Gastrocnemius medialis (tissue), 4 donors: ENCODE measurements at places on chromosomes 1 and 21. TPM values are rescaled to one million over a fixed set of nuclear protein-coding genes. Genes with fewer than 3 reads are reported as not detected.

ARHGAP29 gene
- 12.2 TPM for total RNA-seq

DNA sequence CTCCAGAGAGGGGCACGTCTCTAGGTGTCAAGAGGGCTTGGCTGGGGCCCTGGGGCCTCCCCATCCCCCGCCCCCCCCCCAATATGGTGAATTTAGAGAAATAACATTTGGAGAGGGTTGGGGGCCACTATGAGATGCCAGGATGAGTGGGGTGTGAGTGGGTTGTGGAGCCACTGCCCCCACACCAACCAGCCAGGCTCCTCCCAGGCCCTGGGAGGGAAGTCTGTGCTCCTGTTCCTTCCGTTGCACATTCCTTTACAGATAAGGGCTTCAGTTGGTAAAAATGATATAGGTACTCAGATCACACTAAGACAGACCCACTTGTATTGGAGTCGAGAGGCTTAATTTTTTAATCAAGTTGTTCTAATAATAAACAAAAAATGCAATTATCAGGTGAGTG is 585 bp upstream of the PLEKHA6 start:
- no peak for DNase-seq

DNA sequence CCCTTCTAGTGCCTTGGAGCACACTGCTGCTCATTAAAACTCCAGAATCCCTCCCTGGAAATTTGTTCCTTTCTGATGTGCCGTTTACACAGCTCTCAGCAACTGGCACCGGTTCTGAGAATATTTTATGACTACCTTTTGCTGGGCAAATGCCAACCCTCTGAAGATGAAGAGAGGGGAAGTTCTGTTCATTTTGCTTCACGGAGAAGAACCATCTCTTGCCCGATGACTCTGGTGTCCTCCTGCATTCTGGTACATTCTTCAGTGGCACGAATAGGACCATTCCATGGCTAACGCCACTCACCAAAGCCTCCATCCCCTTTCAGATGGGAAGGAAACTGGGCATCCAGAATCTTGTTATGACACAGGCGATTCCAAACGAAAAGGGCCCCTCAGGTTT is 96.2 kb upstream of the SIM2 start:
- no peak for DNase-seq

DNA sequence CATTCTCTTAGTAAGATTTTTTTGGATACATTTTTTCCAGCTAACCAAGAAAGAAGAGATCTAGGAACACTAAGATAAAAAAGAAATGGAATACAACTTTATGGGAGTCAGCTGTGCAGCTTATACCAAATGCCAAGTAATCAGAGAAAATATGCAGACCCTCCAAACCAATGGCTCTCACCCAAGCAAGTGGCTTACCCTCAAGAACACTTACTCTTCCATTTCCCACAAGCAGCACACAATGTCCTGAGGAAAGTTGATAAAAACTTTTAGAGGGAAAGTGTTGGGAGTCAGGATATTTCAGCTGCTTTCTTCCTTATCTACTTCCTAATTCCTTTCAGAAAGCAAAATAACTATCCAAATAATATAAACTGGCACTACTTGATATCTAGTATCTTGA is 631.8 kb downstream of the RWDD3 start:
- DNase-seq: no peak

DNA sequence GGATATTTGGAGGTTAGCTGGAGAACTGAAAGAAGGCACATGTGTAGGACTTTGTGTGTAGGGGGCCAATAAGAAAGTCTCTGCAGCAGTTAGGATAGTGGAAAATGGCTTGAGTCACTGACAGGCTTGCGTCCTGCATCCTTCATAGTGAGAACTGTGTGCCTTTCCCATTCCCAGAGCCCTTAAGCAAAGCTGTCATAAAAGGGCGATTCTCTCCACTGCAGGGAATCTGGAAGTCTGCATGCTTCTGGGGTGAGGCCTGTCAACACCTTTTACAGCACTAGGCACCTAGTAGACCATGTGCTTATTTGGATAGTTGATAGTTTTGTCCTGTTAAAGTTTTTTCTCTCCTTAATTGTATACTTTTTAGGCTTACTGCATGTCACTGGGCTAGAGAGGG is 39.4 kb upstream of the MACF1 start:
- DNase-seq: no peak

GRCh38 chr1:162876751-162877150 is 15.8 kb upstream of the CCDC190 start:
- DNase-seq: no peak

DNA sequence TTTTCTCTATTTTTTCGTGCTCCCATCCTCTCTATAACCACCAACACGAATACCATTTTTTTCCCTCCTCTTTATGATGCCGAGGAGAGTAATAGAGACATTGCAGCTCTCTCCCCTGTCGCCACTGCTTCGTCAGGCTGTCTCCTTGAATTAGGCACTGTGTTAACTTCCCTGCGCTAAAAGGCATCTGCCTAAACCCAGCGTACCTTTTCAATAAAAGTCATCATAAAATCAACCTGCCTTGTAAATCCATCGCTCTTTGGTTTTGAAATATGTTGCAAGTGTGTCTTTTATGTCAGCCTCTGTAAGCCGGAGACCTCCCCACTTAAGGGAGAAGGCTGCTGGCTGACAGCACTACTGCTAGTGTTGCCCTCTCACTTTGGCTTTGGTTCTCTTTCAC is 8.7 kb downstream of the RNF220 start:
- DNase-seq: no peak

DNA sequence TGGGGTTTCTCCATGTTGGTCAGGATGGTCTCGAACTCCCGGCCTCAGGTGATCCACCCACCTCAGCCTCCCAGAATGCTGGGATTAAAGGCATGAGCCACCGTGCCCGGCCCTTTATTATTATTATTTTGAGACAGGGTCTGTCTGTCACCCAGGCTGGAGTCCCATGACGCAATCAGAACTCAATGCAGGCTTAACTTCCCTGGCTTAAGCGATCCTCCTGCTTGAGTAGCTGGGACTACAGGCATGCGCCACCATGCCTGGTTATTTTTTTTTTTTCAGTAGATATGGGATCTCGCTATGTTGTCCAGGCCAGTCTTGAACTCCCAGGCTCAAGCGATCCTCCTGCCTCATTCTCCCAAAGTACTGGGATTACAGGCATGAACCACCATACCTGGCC is 47.1 kb upstream of the CITED4 start:
- no peak for DNase-seq

- DNase-seq: peak; percentile 56
Observed at GRCh38 chr21:26844258-26845065, 747 bp downstream of the ADAMTS1 start.
